SK-N-DZ (cell line): ENCODE measurements at places on chromosomes 7 and 10.

DNA sequence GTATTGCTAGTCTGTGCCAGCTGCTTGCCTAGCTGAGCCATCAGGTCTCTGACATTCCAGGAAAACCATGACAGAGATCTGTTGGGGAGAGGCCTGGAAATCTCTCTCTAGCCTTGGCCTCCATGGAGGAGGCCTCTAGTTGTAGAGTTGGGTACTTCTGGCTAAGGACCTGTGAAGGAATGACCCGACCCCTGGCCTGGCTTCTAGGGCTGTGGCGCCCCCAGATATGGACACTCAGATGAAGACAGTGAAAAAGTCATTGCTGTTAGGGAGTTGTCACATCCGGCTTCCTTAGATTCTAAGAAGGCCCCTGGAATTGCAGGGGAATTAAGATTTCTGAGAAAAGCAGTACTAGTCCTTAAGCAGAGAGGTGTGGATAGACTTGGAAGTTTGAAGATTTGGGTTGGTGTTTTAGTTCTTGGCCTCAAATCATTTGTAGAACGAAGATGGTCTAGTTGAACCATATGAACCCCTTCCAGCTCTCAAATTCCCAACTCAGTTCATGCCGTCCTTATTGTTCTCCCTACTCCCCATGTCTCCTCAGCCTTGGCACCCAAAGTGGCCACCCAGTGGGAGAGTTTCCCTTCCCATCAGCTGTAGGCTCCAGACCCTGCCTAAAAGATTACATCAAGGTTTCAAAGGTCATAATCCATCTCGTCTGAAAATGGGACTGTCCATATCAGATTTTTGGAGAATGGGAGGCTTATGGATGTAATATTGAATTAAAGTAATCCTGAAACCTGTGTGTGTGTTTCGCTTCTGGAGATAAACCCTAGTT lies 7.0 kb downstream of the HHEX start:
- DNase-seq, result no peak

DNA sequence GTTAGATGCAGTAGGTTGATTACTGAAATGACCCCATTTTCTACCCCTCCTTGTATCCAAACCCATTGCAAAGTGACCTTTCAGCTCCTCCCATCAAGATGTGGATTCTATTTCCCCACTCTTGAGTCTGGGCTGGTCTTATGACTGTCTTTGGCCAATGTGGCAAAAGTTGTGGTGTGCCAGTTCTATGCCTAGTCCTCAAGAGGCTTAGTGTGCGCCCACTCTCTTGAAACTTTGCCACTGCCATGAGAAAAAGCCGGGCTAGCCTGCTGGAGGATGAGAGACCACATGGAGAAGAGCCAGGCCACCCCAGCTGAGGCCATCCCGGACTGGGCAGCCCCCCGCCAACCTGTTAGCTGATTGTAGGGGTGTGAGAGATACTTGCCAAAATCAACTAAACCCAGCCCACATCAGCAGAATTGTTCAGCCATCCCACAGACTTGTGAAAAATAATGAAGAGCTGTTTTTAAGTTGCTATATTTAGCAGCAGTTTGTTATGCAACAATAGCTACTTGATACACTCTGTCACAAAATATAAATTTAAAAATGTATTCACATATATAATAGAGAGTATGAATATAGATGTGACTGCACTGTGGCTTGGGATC lies 131.0 kb upstream of the PALS2 start:
- DNase-seq, result no peak

GRCh38 chr10:87712913-87713616 lies 53.4 kb downstream of the PAPSS2 start:
- DNase-seq, result no peak

GRCh38 chr7:115005953-115006352 lies 84.1 kb downstream of the MDFIC start:
- DNase-seq, result no peak

GRCh38 chr7:94111009-94111408 lies 106.9 kb upstream of the BET1 start:
- DNase-seq, result no peak

DNA sequence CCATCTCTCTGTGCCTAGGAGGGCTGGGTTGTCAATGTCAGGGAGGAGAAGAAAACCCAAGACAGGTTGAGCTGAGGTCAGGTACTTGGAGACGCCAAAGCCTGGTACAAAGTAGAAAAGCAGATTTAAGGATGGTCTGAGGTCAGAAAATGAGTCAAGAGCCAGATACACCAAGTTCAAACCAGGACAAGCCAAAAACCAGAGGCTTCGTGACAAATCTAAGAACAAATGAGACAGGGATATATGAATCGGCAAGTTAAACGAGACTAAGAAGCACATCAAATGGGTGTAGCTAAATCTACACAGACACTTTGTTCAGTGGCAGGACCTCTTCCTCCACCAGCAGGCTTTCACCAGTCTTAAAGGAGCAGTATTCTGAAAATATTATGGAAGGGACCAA lies 34.2 kb downstream of the C7orf33 start:
- DNase-seq, result no peak

DNA sequence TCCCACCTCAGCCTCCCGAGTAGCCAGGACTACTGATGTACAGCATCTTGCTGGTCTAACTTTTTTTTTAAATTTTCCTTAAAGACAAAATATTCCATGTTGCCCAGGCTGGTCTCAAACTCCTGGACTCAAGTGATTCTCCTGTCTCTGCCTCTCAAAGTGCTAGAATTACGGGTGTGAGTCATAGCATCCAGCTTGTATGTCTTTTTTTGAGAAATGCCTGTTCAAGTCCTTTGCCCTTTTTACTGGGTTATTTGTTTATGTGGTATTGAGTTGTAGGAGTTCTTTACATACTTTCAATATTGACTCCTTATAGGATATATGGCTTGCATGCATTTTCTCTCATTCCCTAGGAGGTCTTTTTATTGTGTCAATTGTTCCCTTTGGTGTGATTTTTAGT lies 486.4 kb downstream of the MAGI2 start:
- DNase-seq, result no peak

- no peak for DNase-seq
Measured at GRCh38 chr7:139018910-139019309, 16.9 kb downstream of the ZC3HAV1L start.

GRCh38 chr7:154789404-154789803 lies 213.5 kb downstream of the PAXIP1 start:
- DNase-seq, result peak; percentile 79

- no peak for DNase-seq
Measured at GRCh38 chr10:11191678-11192077, 174.0 kb downstream of the CELF2 start.

GRCh38 chr7:83832009-83832408 lies 183.1 kb upstream of the SEMA3E start:
- no peak for DNase-seq

GRCh38 chr7:142100634-142101033 lies 10.9 kb upstream of the MGAM2 start:
- DNase-seq, result no peak

GRCh38 chr7:92639966-92640365 lies 49.8 kb upstream of the FAM133B start:
- DNase-seq, result no peak

- DNase-seq, result no peak
Measured at GRCh38 chr10:75770626-75771081, 339.2 kb downstream of the LRMDA start.

GRCh38 chr10:132383751-132384196 lies 13.2 kb upstream of the PWWP2B start:
- no peak for DNase-seq

DNA sequence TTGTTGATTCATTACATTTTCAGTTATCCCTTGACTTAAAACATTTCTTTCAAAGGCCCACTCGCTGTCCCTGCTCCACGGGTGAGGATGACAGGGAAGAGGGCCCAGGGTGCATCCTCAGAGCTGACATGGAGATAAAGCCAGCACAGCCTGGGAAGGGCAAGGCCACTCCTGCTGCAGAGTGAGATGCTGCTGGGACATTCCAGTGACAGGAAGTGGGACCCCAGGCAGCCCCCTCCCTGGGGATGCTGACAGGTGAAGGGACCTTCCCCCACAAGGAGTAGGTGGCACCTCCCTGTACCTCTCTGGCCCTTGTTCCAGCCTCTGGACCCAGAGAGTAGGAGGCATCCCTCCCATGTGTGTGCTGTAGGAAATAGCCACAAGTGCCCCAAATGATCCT lies 97.8 kb upstream of the DDC start:
- DNase-seq, result no peak

GRCh38 chr10:17617031-17617911 lies at the start of gene HACD1:
Gene HACD1, minus strand, starts transcription at chr10:17617374. Its CDS starts 35 bp downstream, at chr10:17617339.
- peak; percentile 70 for DNase-seq

GRCh38 chr7:78398576-78398975 lies 600.0 kb downstream of the PHTF2 start:
- DNase-seq, result no peak

- DNase-seq, result no peak
Measured at GRCh38 chr10:123808906-123809305, 82.7 kb downstream of the CPXM2 start.

GRCh38 chr7:65846008-65846570 lies 26.8 kb upstream of the VKORC1L1 start:
- DNase-seq, result no peak

GRCh38 chr10:99535764-99536337 lies 3.1 kb downstream of the NKX2-3 start:
- no peak for DNase-seq

- no peak for DNase-seq
Measured at GRCh38 chr10:554182-554848, 135.2 kb downstream of the DIP2C start.

- DNase-seq, result no peak
Measured at GRCh38 chr10:1432161-1432560, 305.2 kb downstream of the ADARB2 start.

DNA sequence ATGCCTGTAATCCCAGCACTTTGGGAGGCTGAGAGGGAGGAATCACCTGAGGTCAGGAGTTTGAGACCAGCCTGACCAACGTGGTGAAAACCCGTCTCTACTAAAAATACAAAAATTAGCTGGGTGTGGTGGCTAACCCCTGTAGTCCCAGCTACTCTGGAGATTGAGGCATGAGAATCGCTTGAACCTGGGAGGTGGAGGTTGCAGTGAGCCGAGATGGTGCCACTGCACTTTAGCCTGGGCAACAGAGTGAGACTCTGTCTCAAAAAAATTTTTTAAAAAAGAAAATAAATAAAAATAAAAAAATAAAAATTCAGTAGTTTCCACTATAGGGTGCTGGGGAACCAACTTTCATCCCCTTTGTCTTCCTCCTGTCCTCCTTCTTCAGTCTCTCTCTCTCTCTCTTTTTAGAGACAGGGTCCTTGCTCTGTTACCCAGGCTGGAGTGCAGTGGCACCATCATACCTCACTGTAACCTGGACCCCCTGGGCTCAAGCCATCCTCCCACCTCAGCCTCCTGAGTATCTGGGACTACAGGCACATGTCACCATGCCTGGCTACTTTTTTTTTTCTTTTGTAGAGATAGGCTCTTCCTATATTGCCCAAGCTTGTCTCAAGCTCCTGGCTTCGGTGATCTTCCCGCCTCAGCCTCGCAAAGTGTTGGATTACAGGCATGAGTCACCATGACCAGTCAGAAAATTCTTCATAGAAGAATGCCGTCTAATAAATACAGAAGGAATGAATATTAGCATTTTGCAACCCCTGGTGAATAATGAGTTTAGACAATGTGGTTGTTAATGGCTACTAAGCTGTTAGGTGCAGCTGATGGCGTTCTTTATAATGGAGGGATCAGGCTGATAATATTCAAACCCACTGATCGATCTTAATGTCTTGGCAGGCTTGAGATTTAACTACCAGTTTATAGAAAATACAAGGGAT lies 20.6 kb downstream of the RBM20 start:
- no peak for DNase-seq

GRCh38 chr10:117311261-117311660 lies 64.0 kb downstream of the PDZD8 start:
- DNase-seq, result no peak

- DNase-seq, result no peak
Measured at GRCh38 chr7:144842377-144842851, 6.6 kb upstream of the TPK1 start.

GRCh38 chr7:45893374-45893995 lies 5.2 kb downstream of the IGFBP1 start:
- DNase-seq, result no peak

GRCh38 chr10:104416851-104417250 lies 63.2 kb downstream of the CFAP58 start:
- DNase-seq, result no peak

DNA sequence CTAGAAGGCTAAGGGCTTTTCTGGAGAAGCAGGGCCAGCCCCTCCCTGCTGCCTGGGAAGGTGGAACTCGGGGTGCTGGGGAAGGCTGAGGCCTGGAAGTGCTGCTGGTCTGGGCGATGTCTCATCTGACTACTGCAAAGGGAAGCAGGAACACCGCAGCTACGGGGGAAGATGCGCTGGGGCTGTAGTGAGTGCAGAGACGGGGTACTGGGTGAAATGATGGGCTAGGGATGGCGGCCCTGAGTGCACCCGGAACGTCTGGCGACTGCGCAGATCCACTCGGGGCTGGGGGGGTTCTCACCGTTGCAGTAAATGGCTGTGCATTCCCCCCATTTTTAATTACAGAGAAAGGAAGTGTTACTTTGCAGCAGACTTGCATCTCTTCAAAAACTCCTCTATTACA lies 195.4 kb upstream of the ADARB2 start:
- no peak for DNase-seq
